ENCODE measurements at places on chromosomes 11 and 22.

GRCh38 chr11:704228-704674 is 1.8 kb upstream of the EPS8L2 start:
- no peak for DNase-seq

DNA sequence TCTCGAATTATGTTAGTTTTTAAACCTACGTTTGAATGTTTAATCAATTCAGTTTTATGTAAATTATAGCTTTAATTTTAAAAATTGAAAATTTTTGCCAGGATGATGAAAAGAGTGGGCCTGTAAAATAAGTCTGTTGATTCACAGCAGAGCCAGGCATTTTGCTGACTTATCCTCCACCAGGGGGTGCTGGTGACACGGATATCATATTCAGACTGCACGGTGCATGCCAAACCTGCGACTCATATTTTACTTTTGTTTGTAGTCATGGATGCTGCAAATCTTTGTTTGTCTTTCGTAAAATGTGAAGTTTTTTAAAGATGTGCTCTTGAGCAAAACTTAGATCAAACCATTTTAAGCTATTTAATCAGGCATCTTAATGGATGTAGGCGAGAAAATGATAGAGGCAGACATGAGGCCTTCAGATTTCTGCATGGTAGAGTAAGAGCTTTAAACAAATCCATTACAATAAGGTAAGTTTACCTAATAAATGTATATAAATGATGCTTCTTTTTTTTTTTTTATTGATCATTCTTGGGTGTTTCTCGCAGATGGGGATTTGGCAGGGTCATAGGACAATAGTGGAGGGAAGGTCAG is 3.6 kb upstream of the OR8B3 start:
- no peak for DNase-seq

- no peak for DNase-seq
These were observed 35.3 kb upstream of the TTLL12 start for GRCh38 chr22:43222262-43222661.

DNA sequence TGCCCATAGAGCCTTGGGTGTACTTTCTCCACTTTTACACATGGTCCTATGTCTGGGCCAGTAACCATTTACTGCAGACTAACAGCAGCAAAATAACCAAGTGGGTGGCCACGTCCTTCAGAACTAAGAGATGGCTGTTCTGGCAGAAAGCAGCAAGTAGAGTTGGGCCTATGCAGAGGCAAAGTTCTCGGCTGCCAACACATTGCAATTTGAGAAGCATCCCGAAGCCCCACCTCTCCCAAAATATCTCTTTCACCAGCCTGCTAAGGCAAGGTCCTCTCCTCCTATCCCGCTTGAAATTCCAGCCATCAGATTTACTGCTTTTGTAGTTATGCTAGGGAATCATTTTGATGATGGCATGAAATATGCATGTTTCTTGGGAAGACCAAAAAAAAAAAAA is 118.5 kb upstream of the APOA1 start:
- DNase-seq: no peak

DNA sequence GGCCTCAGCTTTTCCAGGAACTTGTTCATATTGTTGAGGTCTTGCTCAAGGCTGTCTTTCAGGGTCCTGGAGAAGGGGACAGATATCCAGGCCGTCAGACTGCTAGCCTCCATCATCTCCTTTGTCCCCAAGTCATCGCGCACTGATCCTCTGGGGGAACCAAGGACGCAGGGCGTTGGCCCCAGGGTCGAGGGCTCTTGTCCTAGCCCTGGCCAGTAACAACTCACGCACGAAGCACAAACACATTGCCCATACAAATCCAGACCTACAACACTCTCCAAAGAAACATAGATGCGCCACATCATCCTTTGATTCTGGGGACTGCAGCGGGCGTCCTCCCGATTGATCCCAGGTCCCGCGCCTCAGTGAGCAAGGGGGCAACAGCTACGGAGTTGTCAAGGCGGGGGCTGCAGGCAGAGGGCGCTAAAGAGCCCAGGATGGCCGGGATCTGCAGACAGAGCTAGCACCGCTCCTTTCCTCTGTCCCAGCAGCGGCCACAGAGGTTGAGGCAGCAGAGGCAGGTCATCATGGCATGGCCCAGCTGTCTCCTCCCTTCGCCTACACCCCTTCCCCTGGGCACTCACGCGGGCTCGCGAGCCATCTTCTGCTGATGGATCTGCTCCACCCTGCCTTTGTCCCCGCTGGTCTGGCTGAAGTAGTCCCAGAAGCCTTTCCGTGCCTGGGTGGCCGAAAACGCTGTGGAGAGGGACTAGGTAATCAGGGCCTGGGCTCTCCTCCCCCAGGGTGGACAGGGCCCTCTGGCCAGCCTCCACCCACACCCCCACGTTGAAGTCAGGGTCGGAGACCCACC is 472 bp downstream of the APOA5 start:
- DNase-seq: peak; percentile 16

DNA sequence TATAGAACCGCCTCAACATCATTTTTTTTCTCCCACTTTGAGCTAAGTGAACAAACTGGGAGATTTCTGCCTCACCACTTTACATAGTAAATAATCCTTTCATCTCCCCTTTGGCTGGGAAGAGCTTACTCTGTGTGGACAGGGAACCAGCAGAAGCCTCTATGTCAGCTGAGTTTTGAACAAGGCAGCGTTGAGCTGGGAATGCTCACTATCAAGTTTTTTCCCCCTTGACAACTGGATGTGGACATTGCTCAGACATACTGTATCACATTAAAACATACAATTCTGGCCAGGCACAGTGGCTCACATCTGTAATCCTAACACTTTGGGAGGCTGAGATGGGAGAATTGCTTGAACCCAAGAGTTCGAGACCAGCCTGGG is 46.0 kb downstream of the AHNAK start:
- DNase-seq: no peak

DNA sequence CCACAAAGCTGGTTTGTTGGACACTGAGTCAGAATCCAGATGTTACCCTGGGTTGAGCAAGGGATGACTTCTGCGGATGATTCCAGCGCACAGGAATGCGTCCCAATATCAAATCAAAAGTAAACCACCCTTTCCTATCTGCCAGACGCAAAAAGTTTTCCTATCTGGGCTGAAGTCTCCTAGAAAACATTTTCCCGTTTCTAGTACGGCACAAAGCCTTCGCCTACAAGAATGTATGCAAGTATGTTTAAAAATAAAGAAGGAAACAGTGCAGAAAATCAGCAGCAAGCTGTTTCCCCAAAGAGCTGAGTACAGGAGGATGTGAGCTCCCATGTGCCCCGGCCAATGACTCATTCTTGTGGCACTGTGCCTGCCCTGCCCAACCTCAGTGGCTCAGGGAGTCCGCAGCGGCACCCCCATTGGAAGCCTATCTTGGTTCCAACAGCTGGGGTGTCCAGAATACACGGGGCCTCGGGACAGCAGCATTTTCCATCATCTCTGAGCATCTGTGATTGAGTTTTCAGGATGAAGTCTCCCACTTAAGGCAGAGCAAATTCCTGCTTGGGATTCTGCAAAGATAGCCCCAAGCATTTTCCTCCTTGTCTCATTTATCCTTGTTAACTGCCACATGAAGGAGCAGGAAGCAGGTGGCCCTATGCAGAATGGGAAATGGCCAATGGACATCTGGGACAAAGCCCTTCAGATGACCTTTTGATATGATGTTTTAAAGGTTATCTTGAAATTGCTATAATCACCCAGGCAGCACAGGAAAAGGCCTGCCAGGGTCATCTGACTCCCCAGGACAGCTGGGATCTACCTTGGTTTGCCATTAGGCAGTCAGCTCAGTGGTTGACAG is 17.5 kb downstream of the KCNJ5 start:
- DNase-seq: no peak

- DNase-seq: no peak
These were observed 100.9 kb upstream of the LDLRAD3 start for GRCh38 chr11:35842958-35843357.

DNA sequence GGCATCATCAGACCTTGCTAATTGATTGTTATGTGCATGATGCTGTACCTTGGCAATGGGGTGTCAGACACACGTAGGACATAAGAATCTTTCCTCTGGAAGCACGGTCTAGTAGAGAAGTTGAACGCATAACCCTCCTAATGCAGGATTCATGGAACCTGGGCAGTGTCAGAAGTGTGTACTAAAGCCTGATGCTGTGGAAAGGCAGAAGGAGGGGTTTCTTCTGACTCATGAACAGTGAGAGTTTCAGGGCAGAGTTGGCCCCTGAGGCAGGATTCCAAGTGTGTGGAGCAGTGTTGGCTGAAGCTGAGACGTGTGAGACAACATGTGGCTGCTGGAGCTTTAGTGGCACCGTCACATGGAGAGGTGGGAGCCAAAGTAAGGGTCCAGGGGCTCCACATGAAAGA is 3.5 kb downstream of the PANX1 start:
- DNase-seq: no peak

DNA sequence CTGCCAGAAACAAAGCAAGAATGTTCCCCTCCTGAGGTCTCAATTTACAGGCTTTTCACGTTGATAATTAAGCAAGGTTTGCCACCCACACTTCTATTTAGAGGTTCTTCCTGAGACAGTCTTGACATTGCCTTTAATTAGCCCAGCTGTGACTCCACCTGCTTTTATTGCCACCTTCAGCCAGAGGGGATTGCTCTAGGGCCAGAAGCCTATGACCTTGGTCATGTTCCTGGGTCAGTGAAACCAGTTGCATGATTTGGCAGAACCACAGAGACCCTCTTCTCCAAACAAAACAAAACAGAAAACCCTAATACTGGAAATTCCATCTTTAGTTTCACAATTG is 89.8 kb downstream of the APIP start:
- no peak for DNase-seq

GRCh38 chr11:110377434-110377833 is 52.3 kb upstream of the FDX1 start:
- no peak for DNase-seq

DNA sequence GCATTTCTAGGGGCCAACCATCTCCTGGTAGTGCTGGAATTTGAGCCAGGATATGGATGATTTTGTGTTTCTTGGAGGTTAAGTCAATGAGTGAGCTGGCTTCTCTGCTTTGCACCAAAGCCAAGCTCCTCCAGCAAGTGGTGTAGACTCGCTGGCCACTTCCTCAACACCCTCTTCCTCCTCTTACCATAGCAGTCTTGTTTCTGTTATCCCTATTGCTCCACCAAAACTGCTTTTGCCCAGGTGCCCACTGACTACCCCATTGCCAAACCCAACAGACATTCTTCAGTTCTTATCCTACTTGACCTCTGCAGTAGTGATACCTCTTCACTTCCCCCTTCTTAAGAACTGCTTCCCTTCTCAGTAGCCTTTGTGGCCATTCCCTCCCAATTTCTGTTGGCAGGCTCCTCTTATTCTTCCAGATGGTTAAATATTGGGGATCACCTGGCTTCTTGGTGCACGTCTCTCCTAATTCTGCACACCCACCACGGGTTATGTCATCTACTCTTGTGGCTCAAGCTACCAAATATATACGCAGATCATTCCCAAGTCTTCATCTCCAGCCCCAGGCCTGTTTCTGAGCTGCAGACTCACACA is 7.0 kb upstream of the PRG2 start:
- no peak for DNase-seq

GRCh38 chr11:76978818-76979217 is 55.4 kb upstream of the B3GNT6 start:
- no peak for DNase-seq

DNA sequence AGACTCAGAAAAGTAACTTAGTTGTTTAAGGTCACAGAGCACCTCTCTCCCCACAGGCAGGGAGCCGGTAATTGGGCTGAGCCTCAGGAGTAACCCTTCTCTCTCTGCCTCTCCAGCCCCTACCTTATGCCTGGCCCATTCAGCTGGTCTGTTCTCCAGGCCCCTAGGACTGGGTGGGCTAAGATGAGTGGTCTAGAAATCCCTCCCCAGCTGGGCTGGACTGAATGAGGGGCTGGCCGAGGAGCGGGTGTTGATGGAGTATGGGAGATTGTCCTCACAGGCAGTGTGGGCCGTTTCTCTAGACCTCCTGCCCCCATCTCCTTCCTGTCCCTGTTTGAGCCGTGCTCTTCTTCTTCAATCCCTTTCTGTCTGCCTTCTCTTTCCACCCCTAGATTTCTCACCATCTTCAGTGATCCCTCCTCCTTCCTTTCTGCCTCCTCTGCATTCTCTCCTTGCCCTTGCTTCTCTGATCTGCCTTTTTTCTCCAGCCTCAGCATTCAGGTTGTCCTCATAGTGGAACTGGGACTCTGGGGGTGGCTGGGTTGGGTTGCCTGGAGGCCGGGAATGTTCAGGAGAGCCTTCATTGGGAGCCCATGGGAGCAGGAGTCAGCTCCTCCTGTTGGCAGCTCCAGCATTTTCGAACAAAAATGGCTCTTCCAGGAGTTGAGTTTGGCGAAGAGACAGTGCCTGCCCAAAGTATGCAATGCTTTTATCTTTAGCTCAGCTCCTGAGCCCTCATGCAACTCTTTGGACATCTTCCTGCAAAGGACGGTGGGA is 7.6 kb downstream of the ST3GAL4 start:
- DNase-seq: no peak

- no peak for DNase-seq
These were observed 31.1 kb downstream of the MRGPRX4 start for GRCh38 chr11:18203723-18204122.

- DNase-seq: no peak
These were observed 2.7 kb downstream of the P2RY6 start for GRCh38 chr11:73274722-73275380.

DNA sequence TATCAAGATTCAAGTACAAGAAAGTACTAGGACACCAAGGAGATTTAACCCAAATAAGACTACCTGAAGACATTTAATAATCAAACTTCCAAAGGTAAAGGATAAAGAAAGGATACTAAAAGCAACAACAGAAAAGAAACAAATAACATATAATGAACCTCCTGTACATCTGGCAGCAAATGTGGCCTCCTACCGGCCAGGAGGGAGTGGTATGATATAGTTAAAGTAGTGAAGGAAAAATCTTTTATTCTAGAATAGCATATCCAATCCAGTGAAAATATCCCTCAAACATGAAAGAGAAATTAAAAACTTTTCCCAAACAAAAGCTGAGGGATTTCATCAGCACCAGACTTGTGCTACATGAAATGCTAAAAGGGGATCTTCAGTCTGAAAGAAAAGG is 104.7 kb upstream of the GUCY1A2 start:
- DNase-seq: no peak

DNA sequence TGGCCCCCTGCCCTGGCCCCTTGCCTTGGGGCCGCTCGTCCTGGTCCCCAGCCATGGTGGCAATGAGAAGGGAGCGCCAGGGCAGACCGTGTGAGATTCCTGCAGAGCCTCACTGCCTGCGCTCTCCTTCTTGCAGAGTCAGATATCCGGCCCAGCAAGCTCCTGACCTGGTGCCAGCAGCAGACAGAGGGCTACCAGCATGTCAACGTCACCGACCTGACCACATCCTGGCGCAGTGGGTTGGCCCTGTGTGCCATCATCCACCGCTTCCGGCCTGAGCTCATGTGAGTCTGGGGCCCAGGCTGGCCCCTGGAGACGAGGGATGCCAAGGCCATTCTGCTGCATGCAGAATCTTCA is 114.1 kb downstream of the MICAL2 start:
- DNase-seq: no peak

DNA sequence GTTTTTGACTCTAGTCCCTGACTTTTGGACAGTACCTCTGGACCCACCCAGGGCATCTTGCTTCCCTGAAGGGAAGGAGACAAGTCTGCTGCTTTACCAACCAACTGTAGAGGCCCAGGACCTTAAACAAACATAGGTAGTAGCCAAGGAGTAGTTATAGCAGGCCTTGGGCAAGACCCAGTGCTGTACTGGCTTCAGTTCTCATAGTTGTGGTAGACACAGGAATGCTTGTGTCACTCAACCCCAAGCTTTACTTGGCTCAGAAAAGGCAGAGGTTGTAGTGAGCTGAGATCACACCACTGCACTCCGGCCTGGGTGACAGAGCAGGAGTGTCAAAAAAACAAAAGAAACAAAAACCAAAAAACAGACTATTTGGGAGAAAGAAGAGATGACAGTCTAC is 21.3 kb upstream of the OR52M1 start:
- no peak for DNase-seq

GRCh38 chr11:30317030-30317429 is 5.9 kb upstream of the ARL14EP start:
- DNase-seq: no peak
